ENCODE measurements at places on chromosomes 13 and 19.

GRCh38 chr13:49235856-49236431, 11.8 kb upstream of the CDADC1 start:
- DNase-seq: no peak

DNA sequence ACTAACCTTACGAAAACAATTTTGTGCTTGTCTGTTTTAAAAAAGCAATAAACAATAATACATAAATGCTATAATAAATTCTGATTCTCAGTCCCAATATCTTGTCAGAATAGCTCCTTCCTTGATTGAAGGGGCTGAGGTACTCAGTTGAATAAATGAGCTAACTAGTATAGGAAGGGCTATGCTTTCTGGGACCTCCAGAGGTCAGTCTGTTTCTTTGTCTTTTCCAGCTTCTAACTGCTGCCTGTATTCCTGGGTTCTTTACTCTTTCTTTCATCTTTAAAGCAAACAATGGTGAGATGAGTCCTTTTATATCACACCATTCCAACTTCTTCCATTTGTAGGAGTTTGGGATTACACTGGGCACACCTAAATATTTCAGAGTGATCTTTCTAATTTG, 1297.0 kb upstream of the ATXN8OS start:
- no peak for DNase-seq

GRCh38 chr13:109036078-109036780, 406.8 kb downstream of the MYO16 start:
- no peak for DNase-seq

DNA sequence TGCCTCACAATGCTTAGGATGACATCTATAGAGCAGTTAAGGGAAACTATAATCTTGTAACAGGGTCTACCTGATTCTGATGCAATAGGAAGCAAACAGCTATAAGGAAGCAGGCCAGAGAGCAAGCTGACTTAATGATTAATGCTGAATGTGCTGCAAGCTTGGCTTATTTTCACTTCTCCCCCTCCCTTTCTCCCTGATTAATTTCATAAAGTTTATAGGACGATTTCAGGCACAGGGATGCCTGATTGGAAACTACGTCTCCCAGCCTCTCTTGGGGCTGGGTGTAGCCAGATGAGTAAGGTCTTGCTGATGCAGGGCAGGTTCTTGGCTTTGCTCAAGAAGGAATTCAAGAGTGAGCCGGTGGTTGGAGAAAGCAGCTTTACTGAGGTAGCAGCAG, 82.8 kb upstream of the MRI1 start:
- no peak for DNase-seq

DNA sequence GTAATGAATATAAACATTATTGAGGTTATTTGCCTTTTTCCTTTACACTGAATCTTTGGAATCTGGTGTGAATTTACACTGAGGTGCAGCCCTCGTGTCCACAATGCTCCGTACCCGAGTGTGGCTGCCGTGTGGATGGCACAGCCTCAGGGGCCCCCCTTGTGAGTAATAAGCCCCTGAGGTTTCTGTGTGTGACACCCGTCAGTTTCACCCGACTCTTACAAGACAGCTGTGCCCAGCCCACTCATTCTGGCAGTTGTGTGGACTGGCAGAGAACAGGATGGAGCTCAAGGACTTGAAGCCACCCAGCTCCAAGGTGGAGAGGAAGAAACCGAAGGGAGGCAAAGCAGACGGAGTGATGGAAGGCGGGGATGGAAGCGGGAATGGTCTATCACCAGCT, 7.8 kb downstream of the PROZ start:
- DNase-seq: no peak

DNA sequence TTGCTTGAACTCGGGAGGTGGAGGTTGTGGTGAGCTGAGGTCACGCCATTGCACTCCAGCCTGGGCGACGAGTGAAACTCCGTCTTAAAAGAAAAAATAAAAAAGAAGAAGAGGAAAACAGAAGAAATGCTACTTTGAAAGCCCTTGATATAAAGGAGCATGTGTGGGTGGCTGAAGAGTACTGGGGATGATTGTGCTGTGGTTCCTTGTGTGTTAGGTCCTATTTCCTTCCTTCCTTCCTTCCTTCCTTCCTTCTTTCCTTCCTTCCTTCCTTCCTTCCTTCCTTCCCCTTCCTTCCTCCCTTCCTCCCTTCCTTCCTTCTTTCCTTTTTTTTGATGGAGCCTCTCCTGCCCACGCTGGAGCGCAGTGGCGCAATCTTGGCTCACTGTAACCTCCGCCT, 14.3 kb downstream of the WDR88 start:
- DNase-seq: no peak

GRCh38 chr19:50602496-50602895, 34.3 kb upstream of the LRRC4B start:
- no peak for DNase-seq

GRCh38 chr13:113577881-113578435, 6.6 kb upstream of the TFDP1 start:
- DNase-seq: no peak

- no peak for DNase-seq
Measured at GRCh38 chr19:41264581-41265394, 616 bp downstream of the HNRNPUL1 start.

- DNase-seq: no peak
Measured at GRCh38 chr13:28889086-28889732, 69.1 kb downstream of the MTUS2 start.

GRCh38 chr13:31639443-31640163, 99.7 kb upstream of the RXFP2 start:
- no peak for DNase-seq

DNA sequence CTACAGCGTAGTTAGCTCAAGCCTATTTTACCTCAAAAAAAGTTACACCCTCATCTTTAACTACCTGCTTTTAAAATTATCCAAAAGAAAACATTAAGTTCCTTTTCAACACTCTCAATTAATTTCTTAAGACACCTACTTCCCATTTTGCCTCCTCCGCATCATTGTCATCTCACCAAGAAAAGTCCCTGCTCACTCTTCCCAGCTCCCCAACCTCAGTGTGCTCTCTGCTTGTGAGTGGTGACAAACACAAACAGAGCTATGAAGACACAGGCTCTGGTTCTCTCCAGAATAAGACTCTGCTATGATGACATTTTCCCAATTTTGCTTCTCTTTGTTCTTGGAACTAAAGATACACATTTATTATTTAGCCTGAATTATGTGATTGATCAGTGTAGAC, 385.1 kb upstream of the HTR2A start:
- DNase-seq: no peak

DNA sequence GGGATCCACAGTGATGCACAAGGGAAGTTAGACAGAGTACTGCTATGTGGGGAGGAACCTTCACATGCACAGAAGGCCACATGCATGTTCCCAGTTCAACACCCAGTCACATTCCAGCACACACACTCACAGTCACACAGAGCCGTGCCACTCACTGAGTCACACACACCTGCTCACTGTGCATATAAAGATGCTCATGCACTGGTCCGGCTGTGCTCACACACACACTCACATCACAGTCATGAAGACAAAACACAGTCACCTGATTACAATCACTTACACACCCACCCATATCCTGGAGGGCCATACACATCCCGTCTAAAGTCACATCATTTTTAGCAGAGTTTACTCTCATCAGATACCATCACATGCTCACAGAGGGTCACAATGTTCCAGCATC, 478 bp downstream of the CLC start:
- DNase-seq: no peak

DNA sequence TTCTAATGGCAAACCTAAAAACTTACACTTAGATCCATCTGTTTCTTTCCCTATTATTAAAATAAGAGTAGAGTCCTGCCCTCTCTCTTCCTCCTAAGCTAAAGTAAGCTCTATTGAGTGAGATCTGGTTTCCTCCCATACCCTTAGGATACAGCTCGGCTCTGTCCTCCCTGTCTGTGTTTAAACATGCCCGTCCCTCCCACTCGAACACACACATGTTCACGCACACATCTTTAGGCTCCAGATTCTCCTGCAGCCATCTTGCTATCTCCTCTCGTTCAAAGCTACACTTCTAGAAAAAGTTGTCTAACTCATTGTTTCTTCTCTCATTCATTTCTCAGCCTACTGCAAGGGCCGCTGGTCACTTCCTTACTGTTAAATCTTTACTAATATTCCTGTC, 15.1 kb upstream of the CEBPG start:
- no peak for DNase-seq

DNA sequence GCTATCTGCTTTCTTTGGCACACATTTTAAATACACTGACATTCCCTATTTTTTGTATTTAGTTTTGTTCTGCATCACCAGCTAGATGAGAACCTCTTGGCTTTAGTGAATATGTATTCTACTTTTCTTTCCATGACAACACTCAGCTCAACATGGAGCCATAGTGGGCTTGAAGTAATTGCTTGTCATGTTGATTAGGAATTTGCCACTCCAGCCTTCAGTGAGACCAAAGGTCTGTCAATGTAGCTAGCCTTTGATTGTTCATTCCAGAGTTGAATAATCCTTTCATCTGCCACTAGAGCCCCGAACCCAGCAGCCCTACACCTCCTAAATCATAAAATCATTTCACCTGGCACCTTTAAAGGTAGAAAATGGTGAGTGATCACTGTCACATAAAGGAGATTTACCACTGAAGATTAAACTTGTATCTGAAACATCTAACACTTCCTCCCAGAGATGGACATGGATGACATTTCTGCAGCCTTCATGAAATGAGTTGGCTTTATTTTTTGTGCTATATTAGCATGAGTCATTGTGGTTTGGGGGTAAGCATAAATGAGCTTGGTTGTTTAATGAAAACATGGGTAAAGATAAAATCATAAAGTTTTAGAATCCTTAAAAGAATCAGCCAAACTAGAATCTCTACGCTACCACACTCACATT, 29.2 kb upstream of the GARRE1 start:
- no peak for DNase-seq
